ENCODE measurements at places on chromosomes 1 and 21.

DNA sequence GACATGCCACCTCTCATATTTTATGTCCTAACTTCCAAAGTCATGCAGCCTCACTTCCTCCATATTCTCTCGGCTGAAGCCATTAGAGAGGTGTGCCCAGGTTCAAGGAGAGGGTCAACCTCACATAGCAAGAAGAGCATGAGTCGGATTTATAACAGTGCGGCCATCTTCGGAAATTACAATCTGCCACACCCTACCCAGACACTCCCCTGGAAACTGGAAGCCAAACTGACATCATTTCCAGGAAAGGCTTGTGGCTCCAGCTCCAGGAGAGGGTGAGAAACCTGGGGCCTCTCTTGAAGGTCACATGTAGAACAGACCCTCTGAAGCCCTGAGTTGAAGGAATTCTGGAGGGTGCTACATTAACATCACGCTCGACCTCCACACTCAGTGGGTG is 73.5 kb downstream of the RRAGC start:
- DNase-seq = no peak

DNA sequence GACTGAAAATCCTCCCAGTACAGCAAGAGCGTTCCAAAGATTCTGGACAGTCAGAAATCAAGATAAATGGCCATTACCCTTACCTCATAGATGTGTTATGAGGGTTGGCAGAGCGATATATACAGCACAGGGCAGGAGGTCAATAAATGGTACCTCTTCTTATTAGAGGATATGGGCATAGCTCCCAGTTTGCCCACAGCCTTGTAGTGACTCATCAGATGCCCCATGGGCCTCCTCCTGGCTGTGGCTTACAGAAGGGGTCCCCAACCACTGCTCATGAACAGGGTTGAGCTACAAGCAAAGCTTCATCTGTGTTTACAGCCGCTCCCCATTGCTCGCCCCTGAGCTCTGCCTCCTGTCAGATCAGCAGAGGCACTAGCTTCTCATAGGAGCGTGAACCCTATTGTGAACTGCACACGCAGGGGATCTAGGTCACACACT is 7.3 kb upstream of the IFNGR2 start:
- peak; percentile 54 for DNase-seq

- no peak for DNase-seq
Measured at GRCh38 chr21:38475519-38475918, 22.8 kb downstream of the ERG start.

DNA sequence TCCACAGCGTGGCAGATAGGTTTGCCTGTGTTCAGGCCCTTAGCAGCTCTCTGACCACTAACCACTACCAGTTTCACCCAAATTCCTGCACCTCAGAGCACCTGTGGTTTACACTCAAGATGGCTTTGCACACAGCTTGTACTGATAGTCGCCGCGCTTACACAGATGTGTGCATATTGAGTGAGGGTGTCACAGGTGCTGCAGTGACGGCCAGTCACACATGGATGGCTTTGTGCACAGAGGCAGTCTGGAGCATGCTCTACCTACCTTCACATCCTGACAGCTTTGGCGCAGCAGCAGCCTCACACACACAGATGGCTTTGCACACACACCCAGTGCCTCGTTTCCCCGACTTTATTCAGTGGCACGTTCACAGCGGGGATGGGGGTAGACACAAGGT is 7.5 kb downstream of the DMAP1 start:
- DNase-seq = no peak

GRCh38 chr21:39073063-39073462 is 110.2 kb downstream of the PSMG1 start:
- DNase-seq = no peak

GRCh38 chr1:8439015-8439702 is 121.2 kb downstream of the SLC45A1 start:
- peak; percentile 91 for DNase-seq

DNA sequence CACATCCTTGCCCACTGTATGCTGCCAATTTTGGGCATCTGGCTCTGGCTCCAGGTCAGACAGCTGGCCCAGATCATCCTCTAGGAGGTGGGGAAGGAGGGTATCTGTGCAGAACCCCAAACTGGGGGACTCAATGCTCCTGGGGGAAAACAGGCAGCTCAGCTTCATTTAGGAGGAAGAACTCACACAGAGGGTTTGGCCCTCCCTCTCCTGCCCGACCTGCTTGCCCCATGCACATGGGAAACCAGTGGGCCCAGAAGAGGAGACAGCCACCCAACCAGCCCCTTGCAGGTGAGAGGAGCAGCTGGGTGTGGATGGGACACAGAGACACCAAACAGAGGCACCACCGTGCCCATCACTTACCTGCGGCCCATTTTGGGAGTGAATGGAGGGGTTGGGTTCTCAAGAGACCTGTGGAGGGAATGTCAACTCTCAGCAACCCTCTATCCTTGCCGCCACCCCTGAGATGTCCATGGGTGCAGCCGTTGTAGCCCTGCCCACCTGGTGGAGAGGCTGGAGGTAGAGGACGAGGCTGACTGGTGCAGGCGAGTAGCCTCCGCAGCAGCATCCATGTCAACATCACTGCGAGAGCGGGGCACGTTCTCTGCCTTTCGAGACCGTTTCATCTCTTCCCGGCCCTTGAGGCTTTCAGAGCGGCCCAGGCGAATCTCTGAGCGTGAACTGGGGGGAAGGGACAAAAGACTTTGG is 27.5 kb downstream of the LRRC71 start:
- no peak for DNase-seq

- peak; percentile 26 for DNase-seq
Measured at GRCh38 chr1:233520261-233521191, 93.4 kb upstream of the KCNK1 start.

Measured in astrocyte of the spinal cord (primary cell).